Psoas muscle (tissue), 8 donors: ENCODE measurements at places on chromosomes 3 and 15. TPM values are rescaled to one million over a fixed set of nuclear protein-coding genes. Genes with fewer than 3 reads are reported as not detected.
A peak's percentile ranks its signal among the peaks of the same experiment; 100 is the strongest.

DNA sequence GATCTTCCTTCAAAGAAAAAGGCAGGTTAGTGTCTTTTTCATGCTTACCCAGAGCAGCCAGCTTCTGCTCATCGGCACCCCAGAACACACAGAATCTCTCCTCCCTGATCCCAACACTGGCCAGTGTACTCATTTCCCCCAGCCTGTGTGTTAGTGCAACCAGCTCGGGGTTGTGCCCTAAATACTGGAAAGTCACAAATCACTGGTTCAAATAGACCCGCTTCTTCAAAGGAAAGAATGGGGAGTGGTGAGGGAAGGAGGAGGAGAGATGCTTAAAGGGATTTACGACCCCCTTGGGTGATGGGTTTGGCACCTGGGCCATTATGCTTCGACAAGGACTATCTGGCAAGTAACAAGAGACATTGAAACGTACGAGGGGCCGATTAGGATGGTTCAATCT, 114.0 kb downstream of the FOXB1 start:
- no peak for DNase-seq
- H3K4me1 ChIP-seq: no peaks in the 10 kb centered on the region
- H3K27ac ChIP-seq: no peak overlapping the region
- H3K4me3 ChIP-seq: no peak overlapping the region
- H3K36me3 ChIP-seq: no peaks in the 10 kb centered on the region
- peaks cover 29% of the 10 kb centered on the region for H3K27me3 ChIP-seq

DNA sequence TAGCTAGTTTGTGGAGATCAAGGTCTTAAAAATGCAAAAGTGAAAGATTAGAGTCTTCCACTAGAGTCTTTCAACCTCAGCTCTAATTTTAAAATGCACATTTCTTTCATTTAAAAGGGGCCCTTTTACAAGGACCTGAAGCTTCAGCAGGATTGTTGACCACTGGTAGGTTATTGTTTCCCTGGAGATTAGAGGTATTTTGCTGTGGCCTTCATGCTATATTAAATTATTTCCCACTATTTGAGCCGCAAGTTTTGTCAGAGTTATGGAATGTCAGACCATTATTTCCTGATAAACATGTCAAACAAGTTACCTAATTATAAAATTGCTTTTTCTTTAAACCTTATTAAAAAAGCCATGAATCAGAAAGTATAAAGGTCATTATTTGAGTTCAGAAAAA, 103.1 kb upstream of the CCNL1 start:
- no peak overlapping the region for H3K4me3 ChIP-seq
- H3K27me3 ChIP-seq: no peaks in the 10 kb centered on the region
- H3K36me3 ChIP-seq: no peaks in the 10 kb centered on the region
- no peak for DNase-seq
- no peak overlapping the region for H3K27ac ChIP-seq
- H3K4me1 ChIP-seq: no peaks in the 10 kb centered on the region

Gene CATSPER2
- 1.4 TPM for total RNA-seq

DNA sequence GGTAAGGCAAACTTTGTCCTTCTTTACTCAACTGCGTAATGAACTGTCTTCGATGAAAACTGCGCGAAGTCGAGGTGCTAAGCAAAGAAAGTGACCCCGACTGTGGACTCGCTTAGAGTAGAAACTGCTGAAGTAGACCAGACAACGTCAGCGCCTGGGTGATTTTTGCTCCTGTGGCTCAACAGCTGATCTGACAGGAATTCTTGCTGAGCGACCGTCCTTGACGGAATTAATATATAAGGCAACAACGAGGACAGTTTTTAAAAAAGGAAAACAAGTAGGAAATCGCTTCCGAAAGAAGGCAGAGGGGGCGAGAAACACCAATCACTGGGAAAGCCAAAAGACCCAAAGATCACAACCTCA, 541 bp downstream of the RPS27L start:
- no peak for DNase-seq
- H3K27ac ChIP-seq: peak overlapping the region; percentile 99
- peaks cover 54% of the 10 kb centered on the region for H3K36me3 ChIP-seq
- no peaks in the 10 kb centered on the region for H3K27me3 ChIP-seq
- H3K4me3 ChIP-seq: peak overlapping the region; percentile 93
- peaks cover 18% of the 10 kb centered on the region for H3K4me1 ChIP-seq

Gene SEC62
- total RNA-seq: 61.5 TPM

Gene NMNAT3
- total RNA-seq: 9.7 TPM

Gene RHO
- not detected for total RNA-seq

- H3K4me3 ChIP-seq: no peak overlapping the region
- H3K4me1 ChIP-seq: no peaks in the 10 kb centered on the region
- H3K27me3 ChIP-seq: no peaks in the 10 kb centered on the region
Observed at GRCh38 chr3:151789853-151790463, 24.0 kb upstream of the AADAC start.

- H3K4me3 ChIP-seq: no peak overlapping the region
- DNase-seq: no peak
- H3K4me1 ChIP-seq: peaks cover 15% of the 10 kb centered on the region
- no peak overlapping the region for H3K27ac ChIP-seq
- no peaks in the 10 kb centered on the region for H3K36me3 ChIP-seq
Observed at GRCh38 chr15:58690703-58691102, 58.8 kb downstream of the ADAM10 start.

DNA sequence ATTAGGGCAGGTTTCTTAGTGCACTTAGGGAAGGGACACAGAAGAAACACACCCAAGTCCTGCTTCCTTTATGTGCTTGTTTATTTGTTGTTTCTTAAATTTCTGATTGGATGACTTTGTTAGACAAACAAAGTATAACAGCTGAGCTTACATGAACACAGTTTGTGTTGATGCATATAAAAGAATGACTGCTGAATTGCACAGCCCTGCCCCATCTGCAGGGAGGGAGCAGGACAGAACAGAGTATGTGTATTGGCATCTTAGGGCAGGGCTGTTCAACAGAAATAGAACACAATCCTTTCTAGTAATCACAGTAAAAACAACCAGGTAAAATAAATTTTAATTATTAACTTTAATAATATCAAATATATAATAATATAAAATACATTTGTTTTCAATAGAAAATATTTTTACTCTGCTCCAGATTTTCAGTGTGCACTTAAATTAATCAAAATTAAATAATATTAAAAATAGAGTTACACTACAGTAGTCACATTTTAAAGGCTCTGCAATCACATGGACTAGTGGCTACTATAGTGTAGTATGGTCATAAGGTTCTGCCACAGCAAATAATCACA, 198.4 kb downstream of the ZNF621 start:
- no peak overlapping the region for H3K4me3 ChIP-seq
- no peaks in the 10 kb centered on the region for H3K36me3 ChIP-seq
- H3K27ac ChIP-seq: no peak overlapping the region
- H3K27me3 ChIP-seq: no peaks in the 10 kb centered on the region
- no peaks in the 10 kb centered on the region for H3K4me1 ChIP-seq

DNA sequence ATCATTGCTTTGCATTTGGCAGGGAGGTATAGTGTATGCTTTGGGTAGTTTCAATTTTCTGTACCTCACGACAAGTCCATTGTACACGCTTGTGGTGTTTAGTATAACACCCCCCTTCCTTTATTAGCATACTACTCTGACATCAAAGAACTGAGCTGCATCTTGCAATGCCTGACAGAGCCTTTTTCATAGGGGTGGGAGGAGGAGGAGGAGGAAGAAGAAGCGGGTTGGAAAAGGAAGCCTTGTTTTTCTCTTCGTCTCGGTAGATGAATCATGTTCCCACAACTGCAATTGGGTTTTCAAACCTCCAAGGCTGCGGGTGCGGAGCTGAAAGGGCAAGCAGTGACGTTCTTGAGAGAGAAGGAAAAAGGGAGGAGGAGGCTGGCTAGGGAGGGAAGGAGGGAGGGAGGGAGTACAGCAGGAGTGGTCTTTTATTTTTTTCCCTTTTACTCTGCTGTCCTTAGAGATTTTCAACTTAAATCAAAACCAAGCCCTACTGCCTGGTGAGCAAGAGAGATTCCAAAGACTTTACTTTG, 175.7 kb downstream of the KLHL25 start:
- no peaks in the 10 kb centered on the region for H3K27me3 ChIP-seq
- no peaks in the 10 kb centered on the region for H3K36me3 ChIP-seq
- peak overlapping the region; percentile 87 for H3K27ac ChIP-seq
- H3K4me1 ChIP-seq: peaks cover 89% of the 10 kb centered on the region
- DNase-seq: peak; percentile 73

- peaks cover 3% of the 10 kb centered on the region for H3K4me1 ChIP-seq
- DNase-seq: no peak
- no peak overlapping the region for H3K27ac ChIP-seq
- no peaks in the 10 kb centered on the region for H3K27me3 ChIP-seq
- no peaks in the 10 kb centered on the region for H3K36me3 ChIP-seq
Observed at GRCh38 chr3:194521510-194522260, 34.9 kb upstream of the ATP13A3 start.

Gene CFAP91
- total RNA-seq: 0.88 TPM

DNA sequence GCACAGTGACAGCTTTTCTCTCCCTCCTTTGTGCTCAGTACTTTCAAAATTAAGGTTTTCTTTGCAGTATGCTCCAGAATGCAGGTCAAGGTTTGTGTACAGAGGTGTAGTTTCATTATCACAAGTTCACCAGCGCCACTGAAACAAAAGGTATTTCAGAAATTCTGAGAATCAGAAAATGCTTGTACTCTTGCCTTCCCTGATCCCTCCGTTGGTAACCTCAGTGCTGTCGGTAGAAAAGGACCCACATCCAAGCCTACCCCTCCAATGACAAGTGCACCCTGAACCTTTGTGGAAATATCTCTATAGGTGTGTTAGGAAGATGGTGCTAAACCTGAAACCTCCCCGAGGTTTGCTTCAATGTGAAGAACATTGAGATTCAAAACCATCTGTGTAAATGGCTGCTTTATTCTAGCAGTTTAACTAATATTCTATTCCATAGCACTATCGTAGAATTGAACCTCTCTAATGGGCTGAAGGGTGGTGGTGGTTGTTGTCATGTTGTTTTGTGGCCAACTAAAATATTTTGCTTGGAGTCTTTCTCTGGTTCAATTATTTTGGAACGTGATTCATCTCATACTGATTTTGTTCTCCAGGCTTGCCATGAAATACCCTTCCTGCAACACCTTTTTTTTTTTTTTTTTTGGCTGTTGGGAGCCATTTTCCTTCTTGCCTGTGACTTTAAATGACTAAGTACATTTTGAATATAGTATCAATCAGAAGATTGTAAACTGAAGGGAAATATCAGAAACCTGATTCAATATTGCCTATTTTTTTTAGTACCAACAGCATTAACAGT, 20.7 kb downstream of the ZBTB38 start:
- H3K27me3 ChIP-seq: no peaks in the 10 kb centered on the region
- no peak for DNase-seq
- no peak overlapping the region for H3K27ac ChIP-seq
- no peak overlapping the region for H3K4me3 ChIP-seq
- no peaks in the 10 kb centered on the region for H3K4me1 ChIP-seq
- H3K36me3 ChIP-seq: peaks cover 6% of the 10 kb centered on the region

DNA sequence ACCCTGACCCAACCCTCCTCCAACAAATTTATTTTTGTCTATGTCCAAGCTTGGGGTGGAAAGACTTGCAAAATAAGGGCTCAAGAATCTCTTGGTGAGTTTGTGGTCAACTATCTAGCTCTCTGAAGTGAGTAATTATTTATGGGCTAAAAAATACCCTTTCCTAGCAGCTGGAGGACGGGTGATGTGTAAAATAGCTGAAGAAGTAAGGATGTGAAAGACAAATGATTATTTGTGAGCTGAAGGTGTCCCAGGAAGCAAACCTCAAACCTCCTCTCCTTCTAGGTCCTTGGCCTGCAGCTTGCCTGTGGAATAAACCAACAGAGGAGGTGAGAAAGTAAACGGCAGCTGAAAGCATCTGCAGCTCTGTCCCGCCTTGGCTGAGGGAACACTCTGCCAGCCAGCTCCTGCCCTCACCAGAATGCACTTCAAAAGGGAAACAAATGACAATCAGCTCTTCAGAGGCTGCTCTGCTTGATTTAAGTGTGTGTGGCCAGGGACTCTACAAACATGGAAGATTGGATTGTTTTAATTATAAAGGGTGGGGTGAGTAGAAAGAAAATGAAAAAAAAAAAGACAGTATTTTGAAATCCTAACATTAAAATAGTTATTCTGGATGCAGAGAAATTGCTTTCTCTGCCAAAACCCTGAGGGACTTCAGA, 60.3 kb downstream of the TM4SF4 start:
- peak overlapping the region; percentile 46 for H3K27ac ChIP-seq
